Stimulated activated CD8-positive, alpha-beta memory T cell treated with anti-CD3 and anti-CD28 coated beads, Interleukin-4, amount 100 ng/mL, for 4 hours (primary cell): ENCODE measurements at places on chromosomes 5 and 9.

DNA sequence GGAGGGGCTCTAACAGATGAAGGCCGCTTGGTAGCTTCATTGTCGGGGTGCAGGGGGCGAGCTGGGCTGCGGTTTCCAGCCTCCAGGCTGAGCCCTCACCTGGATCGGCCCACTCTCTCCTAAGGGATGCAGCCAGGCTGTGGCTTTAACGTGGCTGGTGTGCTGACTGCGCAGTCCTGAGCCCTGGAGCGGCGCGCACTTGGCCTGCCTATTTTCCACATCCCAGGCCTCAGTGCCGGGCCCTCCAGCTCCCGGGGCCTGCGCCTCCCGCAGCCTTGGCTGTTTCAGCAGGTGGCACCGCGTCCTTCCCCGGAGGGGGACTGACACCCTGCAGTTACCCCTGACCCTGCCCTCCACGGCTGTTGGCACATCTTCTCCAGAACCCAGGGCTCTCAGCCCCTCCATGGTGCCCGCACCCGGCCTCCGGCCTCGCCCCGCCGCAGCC, 1.4 kb downstream of the RNU6ATAC start:
- DNase-seq: no peak

GRCh38 chr5:60297658-60298057, 402.3 kb downstream of the DEPDC1B start:
- DNase-seq: no peak

GRCh38 chr5:1507961-1508658, 15.7 kb downstream of the LPCAT1 start:
- DNase-seq: no peak

DNA sequence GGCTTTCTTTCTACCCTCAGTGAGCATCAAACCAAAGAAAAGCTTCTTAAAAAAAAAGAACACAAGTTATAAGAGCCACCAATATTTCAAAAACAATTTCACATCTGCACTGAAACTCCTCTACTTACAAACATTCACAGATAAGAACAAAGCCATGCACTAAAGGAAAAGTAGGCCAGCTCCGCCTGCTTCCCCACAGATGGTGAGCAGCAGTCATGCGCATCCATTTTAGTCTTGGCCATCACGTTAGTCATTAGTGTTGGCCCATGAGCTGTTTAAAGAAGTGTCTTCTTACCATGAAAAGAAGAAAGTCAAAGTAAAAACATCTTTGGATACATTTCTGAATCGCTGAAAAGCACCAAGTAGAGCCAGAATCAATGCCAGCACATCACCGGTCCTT, 40.0 kb upstream of the SMIM23 start:
- no peak for DNase-seq

- DNase-seq: no peak
Measured at GRCh38 chr9:1938135-1938534, 77.0 kb upstream of the SMARCA2 start.

DNA sequence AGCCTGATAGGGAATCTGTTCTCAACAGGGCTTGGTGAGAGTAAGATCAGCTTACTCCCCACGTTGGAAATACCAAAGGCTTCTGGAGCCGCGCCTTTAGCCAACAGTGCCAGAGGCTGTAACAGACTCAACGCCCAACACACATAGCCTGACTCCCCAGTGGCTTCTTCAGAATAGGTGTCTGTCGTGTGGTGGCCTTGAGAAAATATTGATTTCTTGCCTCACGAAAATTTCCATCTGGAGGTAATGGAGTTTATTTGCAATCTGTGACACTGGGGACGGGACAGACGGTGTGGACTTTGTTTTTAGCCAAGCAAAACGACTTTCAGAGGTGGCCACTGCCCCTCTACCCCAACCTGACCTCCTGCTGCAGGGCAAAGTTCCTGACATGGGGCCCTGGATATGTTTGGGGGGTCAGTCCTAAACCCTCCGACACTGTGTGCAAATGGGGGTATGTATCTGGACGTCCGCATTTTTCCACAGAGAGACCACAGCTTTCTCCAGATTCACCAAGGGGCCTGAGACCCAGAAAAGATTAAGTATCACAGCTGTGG, 189.3 kb downstream of the CDK5RAP2 start:
- DNase-seq: no peak

- no peak for DNase-seq
Measured at GRCh38 chr5:83157163-83157562, 79.8 kb downstream of the XRCC4 start.

- no peak for DNase-seq
Measured at GRCh38 chr9:95491543-95492320, 25.0 kb downstream of the PTCH1 start.

GRCh38 chr5:72783354-72783753, 33.1 kb upstream of the TNPO1 start:
- DNase-seq: no peak

- no peak for DNase-seq
Measured at GRCh38 chr9:123615381-123615780, 259.4 kb downstream of the CRB2 start.

- no peak for DNase-seq
Measured at GRCh38 chr9:94847486-94847885, 121.0 kb downstream of the AOPEP start.

DNA sequence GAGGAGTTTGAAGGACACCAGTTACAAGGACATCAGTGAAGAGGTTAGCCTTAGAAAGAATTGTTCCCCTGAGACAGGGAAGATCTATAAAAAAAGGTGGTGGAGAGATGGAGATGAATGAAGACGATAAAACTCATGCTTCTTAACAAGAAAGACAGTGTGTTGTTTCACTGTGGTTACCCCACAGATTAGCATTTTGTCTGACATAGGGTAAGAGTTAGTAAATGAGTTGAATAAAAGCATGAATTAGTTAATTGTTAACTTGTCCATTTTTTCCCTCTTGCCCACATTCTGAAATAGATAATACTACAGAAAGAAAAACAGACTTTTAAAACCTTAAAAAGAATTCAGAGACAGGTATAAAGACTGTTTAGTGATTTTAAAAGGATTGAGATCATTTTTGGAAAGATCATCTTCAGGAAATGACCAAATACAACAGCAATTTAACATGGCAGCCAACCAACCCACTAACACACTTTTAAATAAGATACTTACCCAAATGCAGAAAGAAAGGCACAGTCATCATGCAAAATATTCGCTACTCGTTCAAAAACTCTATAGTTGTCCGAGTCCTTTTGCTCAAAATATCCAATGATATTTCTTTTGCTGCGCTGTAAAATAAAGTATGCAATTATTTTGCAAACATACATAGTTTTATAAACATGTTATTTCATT, 78.5 kb downstream of the ERP44 start:
- no peak for DNase-seq

- DNase-seq: no peak
Measured at GRCh38 chr5:29309359-29309758, 1884.1 kb upstream of the CDH6 start.

GRCh38 chr5:96839071-96839592, 31.4 kb upstream of the ERAP1 start:
- DNase-seq: no peak

DNA sequence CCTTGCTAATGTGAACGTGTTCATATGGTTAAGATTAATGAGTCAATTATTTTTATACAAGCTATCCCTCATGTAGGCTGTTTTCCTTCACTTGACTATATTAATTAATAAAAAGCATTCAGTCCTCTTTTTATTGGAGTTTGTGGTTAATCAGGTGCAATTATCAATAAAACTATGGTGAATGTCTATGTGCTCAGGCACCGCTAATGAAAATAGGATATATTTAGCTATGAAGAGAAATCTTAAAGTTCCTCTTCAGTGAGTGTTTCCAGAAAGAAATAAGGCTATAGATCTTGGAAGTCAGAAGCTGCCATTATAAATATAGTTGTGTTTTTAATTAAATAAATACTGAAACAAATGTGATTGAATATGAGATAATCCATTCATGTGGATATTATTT, 422.1 kb downstream of the DMAC1 start:
- no peak for DNase-seq
